ENCODE measurements at places on chromosomes 3 and 15. TPM values are rescaled to one million over a fixed set of nuclear protein-coding genes. Genes with fewer than 3 reads are reported as not detected.

The GOLGA6L26 gene
- not detected for total RNA-seq

The SPRED1 gene
- 56.8 TPM for total RNA-seq

The PRKCI gene
- total RNA-seq: 55.7 TPM

The RPL32 gene
- 623 TPM for total RNA-seq

The GRAMD2A gene
- 0.33 TPM for total RNA-seq

The VIPR1 gene
- not detected for total RNA-seq

Measured in uterine smooth muscle cell (primary cell).